ENCODE measurements at places on chromosomes 13 and 19. TPM values are rescaled to one million over a fixed set of nuclear protein-coding genes. Genes with fewer than 3 reads are reported as not detected.

DNA sequence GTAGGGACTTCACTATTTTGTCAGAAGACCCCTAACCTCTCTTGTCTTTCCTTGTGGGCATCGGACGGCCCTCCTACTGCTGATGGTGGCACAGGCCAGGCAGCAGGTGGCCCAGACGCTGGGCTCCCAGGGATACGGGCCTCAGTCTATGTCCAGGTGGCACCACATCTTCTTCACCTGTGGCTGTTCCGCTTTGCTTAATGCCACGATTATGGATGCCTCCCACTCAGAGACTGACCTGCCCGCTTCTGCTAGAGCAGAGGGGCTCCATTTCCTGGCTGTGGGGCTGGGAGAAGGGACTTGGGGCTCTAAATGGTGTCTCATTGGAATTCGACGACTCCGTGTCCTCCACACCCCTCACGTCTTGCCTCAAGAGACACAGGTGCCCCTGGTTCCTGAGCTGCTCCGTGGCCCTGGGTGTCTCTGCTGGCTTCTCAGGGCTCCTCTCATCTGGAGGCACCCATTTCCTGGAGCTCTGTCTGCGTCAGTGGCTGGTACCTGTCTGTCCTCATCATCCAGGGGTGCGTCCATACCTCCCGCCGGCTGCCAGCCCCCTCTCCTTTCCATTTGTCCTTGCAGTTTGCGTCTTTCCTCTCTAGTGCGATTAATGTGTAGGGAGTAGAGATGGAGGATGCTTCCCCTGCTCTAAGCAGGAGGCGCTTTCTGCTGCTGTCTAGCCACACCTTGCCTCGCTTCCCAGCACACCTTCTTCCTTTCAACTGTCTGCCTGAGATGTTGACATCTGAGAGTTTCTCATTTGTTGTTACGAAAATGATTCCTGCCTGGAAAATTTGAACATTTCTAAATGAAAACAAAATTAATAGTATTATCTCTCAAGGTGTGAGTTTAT lies 63.4 kb downstream of the TEX29 start:
- DNase-seq: no peak

The CEACAM19 gene
- polyA plus RNA-seq: 24.7 TPM

DNA sequence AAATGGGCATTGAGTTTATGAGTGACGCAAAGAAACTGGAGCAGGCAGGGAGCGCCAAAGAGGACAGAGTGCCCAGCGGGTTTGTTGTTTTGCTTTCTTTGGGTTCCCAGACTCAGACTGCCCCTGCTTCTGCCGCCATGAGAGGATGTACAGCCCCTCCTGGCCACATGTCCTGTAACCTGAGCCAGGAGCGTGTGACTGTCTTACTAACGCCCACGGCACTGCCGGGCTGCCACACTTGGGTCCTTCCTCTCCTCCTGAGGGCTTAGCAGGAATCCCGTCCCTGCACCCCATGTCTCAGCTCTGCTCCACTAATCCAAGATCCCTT lies 80.5 kb downstream of the GPR12 start:
- DNase-seq: peak; percentile 57

DNA sequence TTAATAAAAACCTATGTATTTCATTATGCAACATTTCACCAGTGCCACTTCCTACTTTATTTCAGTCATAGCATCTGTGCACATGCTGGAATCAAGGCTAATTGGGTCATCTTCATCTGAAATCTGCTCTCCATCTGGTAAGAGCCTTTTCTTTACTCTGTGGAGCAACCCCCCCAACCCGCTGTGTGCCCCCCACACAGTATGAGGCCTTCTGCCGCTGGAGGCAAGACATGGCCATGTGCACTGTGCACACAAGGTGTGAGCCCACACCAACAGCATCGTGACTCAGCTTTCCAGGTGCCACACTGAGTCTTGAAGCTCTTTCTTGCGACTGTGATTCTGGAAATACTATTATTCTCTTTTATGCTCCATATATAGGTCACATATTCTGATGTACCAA lies 471.0 kb downstream of the TBC1D4 start:
- DNase-seq: no peak

The ANGPTL4 gene
- polyA plus RNA-seq: 3.7 TPM

DNA sequence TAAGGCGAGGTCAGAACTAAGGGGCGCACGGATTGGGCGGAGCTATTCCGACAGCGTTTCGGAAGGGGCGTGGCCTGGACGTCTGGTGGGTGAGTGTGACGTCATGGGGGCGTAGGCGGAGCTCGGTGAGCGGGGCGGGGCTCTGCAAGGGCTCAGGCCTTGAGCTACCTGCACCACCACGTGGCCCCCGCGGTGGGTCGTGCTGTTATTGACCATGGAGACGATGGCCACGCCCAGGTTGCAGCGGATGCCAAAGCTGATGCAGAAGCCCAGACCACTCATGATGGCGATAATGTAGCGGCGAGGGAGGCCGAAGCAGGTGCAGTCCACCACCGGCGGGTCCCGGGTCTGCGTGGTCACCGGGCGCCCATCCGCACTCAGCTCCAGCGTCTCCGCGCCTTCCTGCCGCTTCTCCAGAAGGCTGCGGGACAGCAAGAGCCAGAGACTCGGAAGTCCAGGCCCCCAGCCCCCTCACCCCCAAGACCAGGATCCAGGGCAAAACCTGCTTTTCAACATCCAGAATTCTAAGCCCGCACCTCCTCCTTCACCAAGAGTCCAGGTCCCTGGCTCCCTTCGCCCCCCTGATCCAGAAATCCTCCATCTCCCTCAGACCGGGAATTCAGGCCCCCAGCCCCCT lies 4.8 kb downstream of the SLC17A7 start:
- DNase-seq: no peak

- DNase-seq: no peak
Observed at GRCh38 chr19:33621811-33622504, at the start of gene CHST8. Gene CHST8, plus strand, starts transcription at chr19:33621953. Its CDS starts 67,309 bp downstream, at chr19:33689262.

DNA sequence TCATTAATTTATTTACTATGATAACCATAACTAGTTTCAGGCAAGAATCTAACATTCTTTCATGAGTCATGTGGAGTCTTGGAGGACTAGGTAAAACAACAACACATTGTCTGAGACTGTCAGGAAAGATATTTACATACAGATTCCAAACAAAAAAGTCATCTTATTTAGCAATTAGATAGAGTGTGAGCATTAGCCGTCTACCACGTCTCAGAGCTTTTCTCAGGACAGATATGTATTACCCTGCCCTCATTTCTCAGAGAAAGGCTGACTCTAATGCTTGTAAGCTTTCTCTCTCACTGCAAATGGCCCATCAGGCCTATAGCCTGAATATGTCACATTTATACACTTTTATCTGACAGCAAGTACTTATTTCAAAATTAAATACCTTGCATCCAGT lies 312.1 kb upstream of the PCDH20 start:
- no peak for DNase-seq

GRCh38 chr13:95156208-95156607 lies 145.0 kb downstream of the ABCC4 start:
- no peak for DNase-seq

The WTIP gene
- 39.1 TPM for polyA plus RNA-seq

DNA sequence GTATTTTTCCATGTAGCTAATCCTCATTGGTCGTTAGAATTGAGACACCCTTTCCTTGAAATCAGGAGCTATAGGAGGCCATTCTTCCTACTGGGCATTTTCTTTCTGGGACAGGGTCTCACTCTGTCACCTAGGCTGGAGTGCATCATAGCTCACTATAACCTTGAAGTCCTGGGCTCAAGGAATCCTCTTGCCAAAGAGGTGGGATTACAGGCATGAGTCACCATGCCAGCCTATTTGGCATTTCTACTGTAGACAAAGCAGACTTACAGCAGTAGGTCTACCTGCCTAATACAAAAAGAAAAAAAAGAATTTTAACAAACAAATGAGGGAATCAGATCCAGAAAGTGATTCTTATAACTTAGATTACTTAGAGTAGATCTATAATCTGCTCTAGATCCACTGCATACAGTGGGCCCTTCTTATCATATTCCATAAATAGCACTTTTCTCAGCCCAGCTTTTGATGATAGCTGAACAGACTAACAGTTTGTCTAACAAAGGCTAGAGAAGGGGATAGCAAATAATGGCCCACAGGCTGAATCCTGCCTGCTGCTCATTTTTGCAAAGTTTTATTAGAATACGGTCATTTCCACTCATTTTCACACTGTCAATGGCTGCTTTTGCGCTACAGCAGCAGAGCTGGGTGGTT lies 36.7 kb upstream of the USPL1 start:
- DNase-seq: no peak

- DNase-seq: no peak
Observed at GRCh38 chr13:37100731-37101130, 4.7 kb downstream of the CSNK1A1L start.

The TMPRSS9 gene
- 1.1 TPM for polyA plus RNA-seq

DNA sequence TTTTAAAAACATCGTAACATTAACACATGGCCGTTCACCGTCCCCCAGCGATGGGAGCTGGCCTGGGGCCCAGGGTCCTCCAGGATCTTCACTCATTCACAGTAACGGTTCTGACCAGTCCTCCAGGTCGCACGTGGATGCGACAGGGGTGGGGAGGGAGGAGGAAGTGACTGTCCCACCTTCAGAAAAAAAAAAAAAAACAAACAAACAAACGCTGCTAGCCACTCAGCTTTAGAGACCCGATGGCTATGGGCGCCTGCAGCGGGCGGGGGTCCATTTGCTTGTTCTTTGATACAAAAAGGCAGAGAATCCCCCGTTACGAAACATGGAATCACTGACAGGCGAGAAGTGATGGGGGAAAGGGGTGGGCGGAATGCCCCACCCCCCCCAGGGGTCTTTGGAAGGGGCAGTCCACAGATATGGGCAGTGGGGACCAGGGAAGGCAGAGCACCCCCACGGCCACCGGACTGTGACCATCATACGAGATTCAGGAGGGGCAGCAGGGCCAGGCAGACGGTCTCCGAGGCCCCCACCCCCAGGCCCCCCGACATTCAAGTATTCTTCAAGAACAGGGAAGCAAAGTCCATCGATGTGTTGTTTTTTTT lies 13.3 kb downstream of the MKNK2 start:
- DNase-seq: no peak

DNA sequence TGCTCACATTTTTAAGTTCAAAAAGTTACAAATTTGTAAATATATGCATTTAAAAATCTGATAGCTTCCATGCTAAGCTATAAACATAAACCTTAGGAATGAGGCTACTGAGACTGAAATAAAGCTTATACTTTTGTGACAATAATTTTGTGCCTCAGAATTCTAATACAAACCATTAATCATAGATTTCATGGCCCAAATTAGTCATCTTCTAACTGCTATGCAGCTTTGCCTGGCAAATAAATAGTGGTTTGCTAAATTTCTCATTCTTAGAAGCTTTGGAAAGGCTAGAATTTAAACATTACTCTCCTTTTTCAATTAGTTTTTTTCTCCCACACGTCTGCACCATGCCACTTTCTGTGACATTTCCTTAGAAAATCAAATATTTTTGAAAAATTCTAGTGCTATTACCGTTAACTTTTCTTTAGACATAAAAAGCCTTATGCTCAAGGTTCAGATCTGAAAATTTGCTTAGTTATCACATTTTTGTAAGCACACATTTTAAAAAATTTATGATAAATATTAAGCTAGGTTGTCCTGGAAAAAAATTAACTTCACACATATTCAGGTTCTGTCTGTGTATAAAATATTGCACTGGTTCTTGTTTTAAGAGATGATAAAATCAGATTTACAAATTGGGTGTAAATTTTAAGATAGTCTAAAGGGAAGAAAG lies 46.9 kb downstream of the FNDC3A start:
- DNase-seq: no peak

GRCh38 chr13:66536746-66537145 lies 693.4 kb downstream of the PCDH9 start:
- no peak for DNase-seq

DNA sequence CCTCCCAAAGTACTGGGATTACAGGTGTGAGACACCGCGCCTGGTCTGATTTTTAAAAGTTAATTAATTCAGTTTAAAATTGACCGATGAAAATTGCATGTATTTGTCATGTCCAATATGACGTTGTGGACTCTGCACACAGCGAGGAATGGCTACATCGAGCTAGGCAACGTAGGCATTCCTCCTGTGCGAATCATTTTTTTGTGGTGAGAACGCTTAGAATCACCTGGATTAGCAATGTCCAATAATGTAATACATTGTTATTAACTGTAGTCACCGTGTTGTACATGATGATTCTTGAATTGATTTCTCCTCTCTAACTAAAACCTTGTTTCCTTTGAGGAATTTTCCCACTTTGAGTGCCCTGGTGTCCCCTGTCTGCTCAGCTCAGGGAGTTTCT lies 3.4 kb downstream of the LAIR2 start:
- no peak for DNase-seq

- DNase-seq: no peak
Observed at GRCh38 chr19:44430956-44431355, 17.3 kb downstream of the ZNF229 start.

- no peak for DNase-seq
Observed at GRCh38 chr19:413756-414420, 4.9 kb upstream of the C2CD4C start.

DNA sequence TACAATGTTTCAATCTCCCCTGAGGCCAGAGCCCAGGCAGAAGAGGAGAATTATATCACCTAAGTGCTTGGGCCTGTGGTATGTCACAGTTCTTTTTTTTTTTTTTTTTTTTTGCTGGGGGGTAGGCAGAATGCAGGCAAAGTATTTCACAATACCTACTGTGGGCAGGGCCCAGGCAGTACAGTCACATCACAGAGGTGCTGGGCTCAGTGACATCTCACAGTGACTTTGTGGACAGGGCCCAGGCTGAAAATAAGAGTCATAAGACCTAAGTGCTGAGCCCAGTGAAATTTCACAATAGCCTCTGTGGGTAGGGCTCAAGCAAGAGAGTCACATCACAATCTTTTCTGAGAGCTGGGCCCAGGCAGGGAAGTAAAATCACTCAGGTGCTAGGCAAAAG lies 15.9 kb upstream of the ZNF208 start:
- DNase-seq: no peak

The KLK8 gene
- polyA plus RNA-seq: 2.8 TPM

The KASH5 gene
- 0.10 TPM for polyA plus RNA-seq

GRCh38 chr19:29833614-29834261 lies 21.9 kb downstream of the CCNE1 start:
- DNase-seq: no peak

DNA sequence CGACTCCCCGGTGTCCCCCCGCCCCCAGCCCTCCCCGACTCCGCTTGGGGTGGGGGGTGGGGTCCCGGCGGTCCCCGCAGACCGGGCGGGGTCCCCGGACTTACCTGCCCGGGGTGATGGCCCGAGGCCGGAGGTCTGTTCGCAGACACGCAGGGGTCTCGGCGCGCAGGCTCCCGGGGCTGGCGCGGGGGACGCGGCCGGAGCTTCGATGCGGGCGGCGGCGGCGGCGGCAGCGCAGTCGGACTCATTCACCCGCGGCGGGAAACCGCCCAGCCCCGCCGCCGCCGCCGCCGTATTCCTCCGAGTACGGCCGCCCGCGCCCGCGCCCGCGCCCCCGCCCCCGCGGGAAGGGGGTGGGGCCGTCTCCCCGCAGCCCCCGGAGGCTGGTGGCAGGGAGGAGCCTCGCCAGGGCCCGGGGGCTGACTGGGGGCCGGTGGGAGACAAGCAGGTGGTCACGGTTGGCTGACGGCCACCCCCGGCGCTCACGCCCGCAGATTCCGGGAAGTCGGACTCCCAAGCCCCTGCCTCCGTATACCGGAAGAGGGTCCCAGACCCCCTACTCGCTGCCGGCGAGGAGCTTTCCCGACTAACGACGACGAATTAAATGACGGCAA lies at the start of gene C2CD4C:
TSS of gene C2CD4C (minus strand) at position 246 of the 614 bp plus-strand sequence. CDS start 786 bp downstream, outside the sequence.
- no peak for DNase-seq

Measured in renal pelvis (tissue), 12 donors.